Endothelial cell of umbilical vein (primary cell): ENCODE measurements at places on chromosomes 2 and 18. TPM values are rescaled to one million over a fixed set of nuclear protein-coding genes. Genes with fewer than 3 reads are reported as not detected.

The RHOB gene
- 1,101 and 1,250 TPM in 2 replicates for polyA plus RNA-seq

- DNase-seq, result no peak
Observed at GRCh38 chr18:12990641-12990966, 558 bp upstream of the CEP192 start.

DNA sequence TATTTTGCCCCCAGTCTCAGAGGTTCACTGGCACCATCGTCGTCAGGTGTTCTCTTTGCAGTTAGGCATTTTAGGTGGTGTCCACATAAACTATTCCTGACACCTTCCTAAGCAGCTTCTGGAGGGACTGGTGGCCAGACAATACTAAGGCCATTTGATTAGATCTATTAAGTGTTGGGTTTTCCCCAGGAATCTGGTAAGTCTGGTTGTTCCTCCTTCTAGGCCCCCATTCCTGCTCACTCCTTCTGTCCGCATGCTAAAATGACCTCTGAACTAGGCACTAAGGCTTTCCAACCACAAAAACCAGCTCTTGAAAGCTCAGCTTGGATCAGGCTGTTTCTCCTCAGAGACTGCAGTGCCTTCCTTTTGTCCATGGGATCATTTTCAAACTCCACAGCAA, 100.7 kb downstream of the MGAT5 start:
- no peak for DNase-seq

The TANC1 gene
- polyA plus RNA-seq, result 52.2 and 58.9 TPM in 2 replicates

DNA sequence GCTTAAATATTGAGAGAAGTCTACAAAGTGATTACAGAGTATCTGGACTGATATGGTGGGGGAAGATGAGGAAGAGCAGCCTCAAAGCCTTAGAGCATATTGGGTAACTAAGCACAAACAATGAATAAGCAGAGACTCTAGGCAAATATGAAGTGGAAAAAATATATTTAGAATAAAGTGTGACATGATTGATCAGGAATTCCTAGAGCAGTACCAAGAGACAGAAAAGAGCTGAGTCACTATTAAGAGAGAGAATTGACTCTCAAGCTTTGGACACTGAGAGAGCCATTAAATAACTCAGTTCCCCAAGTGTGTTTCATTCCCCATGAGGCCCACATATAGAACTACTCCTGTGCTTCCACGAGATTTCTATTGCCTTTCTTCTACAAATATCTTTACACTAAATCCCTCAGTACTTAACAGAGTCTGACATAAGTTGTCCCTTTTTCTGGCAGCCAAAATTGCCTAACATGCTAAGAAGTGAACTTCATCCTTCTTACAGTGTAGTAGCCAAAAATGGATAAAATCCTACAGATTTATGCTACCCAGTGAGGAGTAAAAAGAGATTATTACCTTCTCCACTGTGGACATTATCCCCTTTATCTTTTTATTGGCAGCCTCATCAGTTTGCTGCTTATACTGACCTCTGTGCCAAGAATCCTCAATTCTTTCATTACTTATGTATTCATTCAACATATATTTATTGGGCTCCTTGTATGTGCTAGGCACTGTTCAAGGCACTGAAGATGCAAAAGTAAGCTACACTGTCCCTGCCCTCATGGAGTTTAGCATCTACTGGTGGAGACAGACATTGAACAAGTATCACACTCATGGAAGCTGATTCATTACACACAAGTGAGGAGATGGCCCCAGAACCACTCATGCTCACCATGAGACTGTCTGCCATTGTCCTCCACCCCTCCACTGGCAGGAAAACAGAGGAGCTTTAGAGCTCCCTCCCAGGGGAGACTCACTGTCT, 45.4 kb downstream of the SLC40A1 start:
- DNase-seq, result no peak

DNA sequence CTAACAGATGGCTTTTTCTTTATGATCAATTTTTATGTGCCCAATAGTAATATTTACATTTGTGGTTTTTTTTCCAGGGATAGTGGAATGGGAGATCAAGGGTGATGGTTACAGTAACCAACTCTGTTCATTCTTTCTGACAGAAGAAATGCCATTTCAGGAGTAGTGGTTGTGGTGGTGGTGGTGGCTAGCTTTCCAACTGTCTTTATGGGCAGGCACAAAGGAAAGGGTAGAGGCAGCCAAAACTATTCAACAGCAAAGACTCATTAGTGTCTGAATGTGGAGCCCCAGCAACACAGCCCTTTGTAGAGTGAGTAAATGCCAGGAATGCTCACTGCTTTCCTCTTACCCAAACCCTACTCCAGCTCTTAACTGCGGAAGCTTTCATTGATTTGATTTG, 227.7 kb downstream of the RND3 start:
- DNase-seq, result no peak
